ENCODE measurements at places on chromosomes 6 and 20. TPM values are rescaled to one million over a fixed set of nuclear protein-coding genes. Genes with fewer than 3 reads are reported as not detected.

OPRL1 gene
- 0.20 TPM for total RNA-seq

TNF gene
- not detected for total RNA-seq

- H3K4me3 ChIP-seq: no peak overlapping the region
- H3K4me1 ChIP-seq: no peaks in the 10 kb centered on the region
- no peaks in the 10 kb centered on the region for H3K36me3 ChIP-seq
- no peaks in the 10 kb centered on the region for H3K27me3 ChIP-seq
- no peak overlapping the region for H3K27ac ChIP-seq
- peak; percentile 53 for DNase-seq
Measured at GRCh38 chr6:130322673-130323268, 43.0 kb upstream of the TMEM200A start.

- H3K36me3 ChIP-seq: no peaks in the 10 kb centered on the region
- H3K27ac ChIP-seq: no peak overlapping the region
- peaks cover 60% of the 10 kb centered on the region for H3K27me3 ChIP-seq
Measured at GRCh38 chr6:13014504-13015378, 298.2 kb downstream of the PHACTR1 start.

DUSP15 gene
- total RNA-seq: not detected

METTL24 gene
- not detected for total RNA-seq

DNA sequence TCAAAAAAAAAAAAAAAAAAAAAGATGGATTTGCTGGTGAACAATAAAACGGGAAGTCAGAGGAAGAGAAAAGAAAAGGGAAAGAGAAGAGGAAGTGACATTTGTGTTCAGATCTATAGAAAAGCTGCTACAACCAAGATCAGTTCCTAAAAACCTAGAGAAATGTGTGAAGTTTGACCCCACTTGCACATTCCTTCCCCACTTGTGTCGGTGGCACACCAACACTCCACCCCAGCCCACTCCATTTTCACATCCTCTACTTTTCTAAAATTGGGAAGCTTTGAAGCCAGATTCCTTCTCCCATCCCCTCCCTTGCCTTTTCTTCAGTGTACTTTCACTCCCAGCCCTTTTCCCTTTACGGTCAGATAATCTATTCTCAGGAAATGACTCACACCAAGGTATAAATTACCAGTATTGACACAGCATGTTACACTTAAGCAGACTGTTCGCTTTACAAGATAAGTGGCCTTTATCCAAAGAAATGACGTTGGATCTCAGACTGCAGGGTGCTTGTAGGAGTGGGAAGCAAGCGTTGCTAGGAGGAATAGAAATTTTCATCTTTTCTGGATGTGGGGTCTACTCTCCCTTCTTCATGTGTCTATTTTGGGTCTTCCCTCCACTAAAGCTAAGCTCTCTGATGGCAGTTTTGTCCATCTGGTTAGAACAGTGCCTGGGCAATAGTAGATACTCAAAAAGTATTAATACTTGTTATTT lies 92.5 kb upstream of the ADGRF1 start:
- peak overlapping the region; percentile 11 for H3K27ac ChIP-seq
- peaks cover 23% of the 10 kb centered on the region for H3K4me1 ChIP-seq

- H3K27ac ChIP-seq: peak overlapping the region; percentile 90
- H3K36me3 ChIP-seq: no peaks in the 10 kb centered on the region
- no peak for DNase-seq
- H3K27me3 ChIP-seq: no peaks in the 10 kb centered on the region
Measured at GRCh38 chr6:3162067-3162497, 4.7 kb upstream of the TUBB2A start.

- no peaks in the 10 kb centered on the region for H3K27me3 ChIP-seq
- H3K4me1 ChIP-seq: no peaks in the 10 kb centered on the region
- H3K36me3 ChIP-seq: no peaks in the 10 kb centered on the region
- DNase-seq: no peak
Measured at GRCh38 chr6:153489479-153489878, 358.4 kb upstream of the RGS17 start.

DNA sequence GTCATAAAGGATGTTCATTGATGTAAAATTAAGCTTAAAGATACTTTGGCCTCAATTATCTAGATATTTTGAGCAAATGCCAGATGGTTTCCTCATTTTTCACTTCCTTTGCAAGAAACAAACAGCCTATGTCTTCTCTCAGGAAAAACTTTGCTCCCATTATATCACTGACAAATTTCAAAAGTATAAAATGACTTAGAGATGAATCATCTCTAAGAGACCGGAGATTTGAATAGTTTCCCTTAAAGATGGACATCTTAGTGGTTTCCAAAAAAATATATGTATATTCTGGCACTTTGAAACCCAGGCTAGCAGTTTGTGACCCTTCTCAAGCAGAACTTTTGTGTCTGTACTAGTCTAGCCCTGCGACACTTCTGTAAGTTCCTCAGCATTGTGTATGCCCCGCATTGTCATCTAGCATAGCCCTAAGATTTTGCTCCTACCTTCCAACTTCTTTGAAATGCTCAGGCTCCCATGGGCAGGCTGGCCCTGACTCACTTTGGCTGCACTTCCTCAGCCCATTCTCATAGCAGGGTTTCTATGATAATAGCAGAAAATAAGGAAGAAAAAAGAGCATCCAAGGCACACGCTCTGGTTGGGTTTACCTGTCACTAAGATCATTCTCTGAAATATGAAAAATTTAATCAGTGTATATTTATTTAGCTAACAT lies 25.7 kb upstream of the POU3F2 start:
- no peak overlapping the region for H3K27ac ChIP-seq
- no peak for DNase-seq
- H3K4me1 ChIP-seq: no peaks in the 10 kb centered on the region
- H3K27me3 ChIP-seq: no peaks in the 10 kb centered on the region

Data from psoas muscle (tissue), 8 donors.